Foreskin keratinocyte (primary cell): ENCODE measurements at places on chromosomes 2 and 18. TPM values are rescaled to one million over a fixed set of nuclear protein-coding genes. Genes with fewer than 3 reads are reported as not detected.

PRSS56 gene
- total RNA-seq: not detected in 2 replicates

IL1R2 gene
- 37.9 and 40.7 TPM in 2 replicates for total RNA-seq

DNA sequence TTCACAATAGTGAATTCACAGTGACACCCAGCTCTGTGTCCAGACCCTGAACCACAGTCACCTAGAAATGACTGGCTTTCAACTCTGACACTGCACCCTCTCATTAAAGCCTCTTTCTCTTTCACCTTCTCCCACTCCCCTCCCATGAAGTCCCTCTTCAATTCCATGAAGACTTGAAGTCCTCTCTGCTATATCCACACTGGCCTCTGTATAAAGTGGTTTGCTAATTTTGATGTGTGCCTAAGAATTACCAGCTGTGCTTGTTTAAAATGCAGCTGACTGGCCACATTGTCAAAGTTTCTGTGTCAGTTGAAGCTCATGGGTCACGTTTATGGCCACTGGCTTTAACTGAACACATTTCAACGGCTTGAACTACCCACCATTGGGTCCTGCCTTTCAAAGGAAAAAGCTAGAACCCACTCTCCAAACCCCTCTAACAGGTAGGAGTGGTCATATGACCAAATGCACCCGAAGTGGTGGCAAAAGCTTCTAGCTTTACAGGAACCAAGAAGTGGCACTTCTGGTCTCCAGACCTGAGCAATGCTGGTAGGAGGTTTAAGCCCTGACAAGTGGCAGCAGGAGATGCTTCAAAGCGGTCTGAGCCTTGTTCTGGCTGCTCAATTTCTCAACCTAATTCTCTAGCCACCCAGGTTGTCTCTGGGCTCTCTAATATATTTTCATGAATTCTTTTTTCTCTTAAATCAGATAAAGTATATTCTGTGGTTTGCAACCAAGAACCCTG lies 34.2 kb downstream of the B4GALT6 start:
- DNase-seq: no peak

- DNase-seq: peak; percentile 49
Observed at GRCh38 chr2:240584486-240585031, 2.0 kb upstream of the CAPN10 start.

GRCh38 chr2:11177871-11178690 lies 22.8 kb downstream of the SLC66A3 start:
- DNase-seq: no peak

TNFRSF11A gene
- 0.63 and 1.1 TPM in 2 replicates for total RNA-seq
